ENCODE measurements at places on chromosomes 7 and 10. TPM values are rescaled to one million over a fixed set of nuclear protein-coding genes. Genes with fewer than 3 reads are reported as not detected.

PDE6C gene
- not detected for total RNA-seq

LIPK gene
- not detected for total RNA-seq

RHBDD2 gene
- 19.8 TPM for total RNA-seq

ASAH2B gene
- total RNA-seq = 3.6 TPM

HYAL4 gene
- not detected for total RNA-seq

DEPP1 gene
- total RNA-seq = 2.8 TPM

ZNF488 gene
- not detected for total RNA-seq

AKR1C8 gene
- not detected for total RNA-seq

ZNF282 gene
- 20.2 TPM for total RNA-seq

MCM10 gene
- 47.0 TPM for total RNA-seq

AMZ1 gene
- not detected for total RNA-seq

PCLO gene
- 2.0 TPM for total RNA-seq

All from Caki2 (cell line).